ENCODE measurements at places on chromosomes 12 and 14.

DNA sequence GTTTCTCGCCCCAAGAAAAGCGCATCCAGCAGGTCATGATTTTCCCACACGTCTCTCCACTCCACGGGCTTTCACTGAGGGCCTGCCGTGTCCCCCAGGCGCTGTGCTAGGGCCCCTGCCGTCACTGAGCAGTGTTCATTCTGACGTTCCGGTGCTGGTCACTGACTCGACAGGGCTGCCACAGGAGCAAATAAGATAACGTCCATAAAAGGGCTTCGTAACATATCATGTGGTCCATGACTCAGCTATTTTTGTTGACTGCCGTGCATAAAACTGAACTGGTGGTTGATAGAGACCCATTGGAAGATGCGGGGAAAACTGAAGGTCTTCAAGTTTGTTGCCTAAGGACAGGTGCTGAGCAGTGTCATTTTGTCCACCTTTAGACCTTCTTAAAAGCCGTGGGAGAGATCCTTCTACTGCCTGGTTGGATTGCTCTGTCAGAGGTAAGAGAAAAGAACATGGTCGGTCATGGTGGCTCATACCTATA lies 46.3 kb downstream of the ADGRD1 start:
- no peak for DNase-seq

GRCh38 chr14:90060965-90061684 lies 669 bp upstream of the KCNK13 start:
- no peak for DNase-seq

- DNase-seq: no peak
These were observed 28.5 kb downstream of the RGS6 start for GRCh38 chr14:71960494-71961353.

GRCh38 chr12:110639336-110640141 lies 25.6 kb downstream of the TCTN1 start:
- peak; percentile 59 for DNase-seq

All from HFFc6 (cell line).